ENCODE measurements at places on chromosomes 7 and 10.

DNA sequence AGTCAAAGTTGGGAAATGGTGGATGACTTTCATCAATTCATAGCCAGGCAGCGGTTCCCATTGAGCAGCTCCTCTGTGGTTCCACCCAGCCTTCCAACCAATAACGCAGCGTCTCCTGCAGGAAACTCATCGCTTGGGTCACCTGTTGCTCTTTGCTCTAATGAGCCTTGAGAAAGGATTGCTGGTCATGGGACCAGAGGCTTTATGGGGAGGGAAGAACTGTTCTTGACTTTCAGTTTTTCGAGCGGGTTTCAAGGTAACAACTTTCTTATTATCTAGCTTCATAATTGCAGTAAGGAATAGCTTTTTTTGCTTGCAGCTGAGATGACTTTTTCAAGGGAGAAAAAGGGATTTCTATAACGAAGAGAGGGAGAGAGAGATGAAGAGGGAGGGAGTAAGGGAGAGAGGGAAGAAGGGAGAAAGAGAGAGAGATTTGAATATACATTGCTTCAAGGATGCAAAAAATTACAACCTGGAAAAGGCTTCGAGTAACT is 405 bp upstream of the ENTPD1 start:
- no peak for DNase-seq

DNA sequence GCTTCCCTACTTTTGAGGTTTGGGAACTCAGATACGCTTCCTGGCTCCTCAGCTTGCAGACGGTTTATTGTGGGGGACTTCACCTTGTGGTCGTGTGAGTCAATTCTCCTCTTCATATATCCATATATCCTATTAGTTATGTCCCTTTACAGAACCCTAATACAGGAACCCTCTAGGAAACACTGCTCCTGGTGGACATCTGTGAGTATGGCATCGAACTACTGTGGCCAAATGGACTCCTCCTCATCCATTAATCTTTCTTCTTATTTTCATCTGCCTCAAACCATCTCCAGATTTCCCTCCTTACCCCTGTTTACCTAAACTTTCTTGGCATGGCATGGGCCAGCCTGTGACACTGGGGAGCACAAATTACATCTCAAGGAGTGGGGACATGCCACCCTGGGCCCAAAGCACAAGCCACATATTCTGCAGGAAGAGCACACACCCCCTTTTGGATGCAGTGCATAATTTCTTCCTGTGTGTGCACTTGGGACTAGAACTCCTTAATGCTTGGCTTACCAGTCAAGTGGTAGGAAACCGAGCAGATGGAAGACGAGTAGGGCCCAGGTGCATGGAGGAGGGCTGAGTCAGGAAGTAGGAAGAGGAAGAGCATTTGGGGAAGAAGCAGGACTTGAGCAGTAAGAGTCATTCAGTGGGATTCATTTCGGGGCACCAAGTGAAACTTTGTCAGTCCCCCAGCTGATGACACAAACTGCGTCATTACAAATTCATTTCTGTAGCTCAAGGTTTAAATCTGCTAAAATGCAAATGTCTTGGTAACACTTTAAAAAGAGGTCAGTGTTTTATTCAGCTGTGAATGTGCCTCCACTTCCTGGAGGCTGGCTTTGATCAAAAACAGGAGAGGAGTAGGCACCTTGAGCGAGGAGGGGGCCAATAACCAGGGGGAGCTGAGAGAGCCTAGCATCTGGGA is 80.8 kb upstream of the PLXNA4 start:
- peak; percentile 16 for DNase-seq

DNA sequence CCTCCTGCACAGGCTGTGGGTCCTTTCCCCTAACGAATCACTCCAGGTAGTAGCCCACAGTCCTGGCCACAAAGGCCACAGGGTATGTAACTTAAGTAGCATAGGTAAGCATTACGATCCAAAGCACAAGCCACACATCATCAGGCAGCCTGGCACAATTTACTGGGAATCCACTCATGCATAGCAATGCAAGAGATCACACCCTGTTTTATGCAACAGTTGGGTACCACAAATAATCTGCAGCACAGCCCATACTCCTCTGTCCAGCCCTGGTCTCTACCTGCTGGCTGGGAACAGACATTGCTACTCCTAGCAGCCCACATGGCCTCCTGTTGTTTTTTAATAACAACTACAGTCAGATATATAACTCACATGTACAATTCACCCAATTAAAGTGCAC is 34.3 kb downstream of the SRPK2 start:
- DNase-seq, result no peak

- DNase-seq, result peak; percentile 6
These were observed 151.3 kb upstream of the BMPER start for GRCh38 chr7:33753881-33754525.

DNA sequence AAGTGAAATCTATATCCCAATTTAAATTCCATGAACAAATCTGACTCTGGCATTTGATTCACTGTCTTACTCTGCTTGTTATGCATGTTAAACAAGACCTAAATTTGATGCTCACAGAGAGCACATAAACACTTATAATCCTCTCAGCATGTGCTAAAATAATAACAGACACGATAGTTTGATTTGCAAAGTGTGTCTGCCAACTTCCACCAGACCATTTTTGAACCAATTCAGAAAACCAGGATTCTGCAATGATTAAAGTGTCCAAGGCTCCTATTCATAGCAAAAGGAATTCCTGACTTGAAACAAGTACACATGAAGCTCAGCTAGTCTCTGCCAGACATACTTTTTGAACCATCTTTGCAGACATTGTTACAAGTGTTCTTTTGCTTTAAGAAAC is 11.2 kb downstream of the RBM20 start:
- no peak for DNase-seq

DNA sequence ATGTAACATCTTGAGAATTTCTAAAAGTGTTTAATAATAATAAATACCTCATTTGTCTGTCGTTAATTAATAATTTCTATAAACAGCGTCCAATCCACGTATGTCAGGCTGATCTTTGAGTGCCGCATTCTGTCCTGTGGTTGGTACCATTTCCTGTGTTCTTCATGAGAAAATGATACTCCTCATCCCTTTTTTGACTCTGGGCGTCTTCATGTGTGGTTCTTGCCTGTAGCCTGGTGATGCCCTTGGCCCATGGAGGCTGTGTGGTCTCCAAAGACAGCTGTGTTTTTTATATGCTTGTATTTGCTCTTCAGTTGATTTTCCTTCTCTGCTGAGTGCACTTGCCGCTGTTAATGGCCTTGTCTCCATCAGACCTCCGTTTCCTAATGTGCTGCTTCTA is 31.5 kb downstream of the GLRX3 start:
- DNase-seq, result no peak

DNA sequence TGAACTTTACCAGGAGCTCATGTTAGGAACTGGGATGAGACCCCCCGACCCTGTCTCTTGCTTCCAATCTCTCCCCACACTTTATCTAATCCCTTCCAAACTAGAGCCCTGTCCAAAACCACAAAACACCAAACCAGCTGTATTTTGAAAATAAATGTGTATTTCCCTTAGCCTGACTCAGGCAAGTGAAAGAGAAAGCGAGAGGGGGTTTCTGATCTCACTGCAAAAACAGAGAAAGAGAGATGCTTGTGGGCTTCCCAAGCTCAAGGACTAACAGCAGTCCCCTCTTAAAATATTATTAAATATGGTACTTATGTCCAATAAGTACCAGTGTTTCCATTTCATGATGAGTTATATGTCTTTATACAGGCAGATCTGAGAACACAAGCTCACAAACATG is 122.0 kb downstream of the AGMO start:
- no peak for DNase-seq

DNA sequence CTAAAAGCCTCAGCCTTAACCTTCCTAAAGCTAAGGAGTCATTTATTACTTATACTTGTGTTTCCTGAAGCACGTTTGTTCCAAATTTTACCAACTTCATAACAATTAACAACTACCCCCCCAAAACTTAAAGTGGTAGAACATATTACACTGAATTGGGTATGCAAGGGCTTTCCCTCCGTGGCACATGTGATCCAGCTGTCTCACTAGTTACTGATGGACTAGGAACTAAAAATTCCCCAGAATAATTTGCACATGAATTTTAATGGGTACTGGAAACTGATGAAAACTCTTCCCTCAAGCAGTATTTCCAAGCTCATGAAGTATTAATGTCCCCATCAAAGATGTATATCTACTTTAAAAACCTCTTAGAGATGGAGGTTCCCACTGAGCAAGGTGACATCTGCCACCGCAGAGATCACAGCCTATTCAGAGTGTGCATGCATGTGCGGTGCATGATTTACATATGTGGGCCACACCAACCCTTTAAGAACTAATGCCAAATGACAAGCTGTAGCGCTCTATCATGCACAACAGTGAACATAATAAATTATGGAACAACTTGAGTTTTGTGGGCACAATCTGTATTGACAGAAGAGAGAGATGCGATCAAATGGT is 139.9 kb upstream of the ADCY1 start:
- DNase-seq, result no peak

DNA sequence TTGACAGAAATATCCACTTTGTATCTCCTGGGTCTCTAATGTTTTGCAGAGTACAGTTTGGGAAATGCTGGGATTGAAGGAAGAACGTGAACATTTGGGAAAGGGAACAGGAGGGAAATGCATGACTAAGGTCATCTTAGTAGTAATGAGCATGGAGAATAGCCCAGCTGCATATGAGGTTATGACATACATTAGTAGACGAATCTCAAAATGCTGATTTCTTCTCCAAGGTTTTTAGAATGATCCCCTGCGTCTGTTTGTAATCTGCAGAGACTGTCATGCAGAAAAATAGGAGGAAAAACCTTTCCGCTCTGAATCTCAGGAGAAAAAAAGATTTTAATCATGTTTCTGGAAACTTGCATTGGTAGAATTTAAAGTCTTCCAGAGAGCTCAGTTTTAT is 133.6 kb downstream of the PPP1R9A start:
- no peak for DNase-seq

GRCh38 chr10:20986049-20986448 is 88.9 kb upstream of the NEBL start:
- no peak for DNase-seq

GRCh38 chr7:128323459-128324367 is 20.0 kb downstream of the RBM28 start:
- DNase-seq, result no peak

DNA sequence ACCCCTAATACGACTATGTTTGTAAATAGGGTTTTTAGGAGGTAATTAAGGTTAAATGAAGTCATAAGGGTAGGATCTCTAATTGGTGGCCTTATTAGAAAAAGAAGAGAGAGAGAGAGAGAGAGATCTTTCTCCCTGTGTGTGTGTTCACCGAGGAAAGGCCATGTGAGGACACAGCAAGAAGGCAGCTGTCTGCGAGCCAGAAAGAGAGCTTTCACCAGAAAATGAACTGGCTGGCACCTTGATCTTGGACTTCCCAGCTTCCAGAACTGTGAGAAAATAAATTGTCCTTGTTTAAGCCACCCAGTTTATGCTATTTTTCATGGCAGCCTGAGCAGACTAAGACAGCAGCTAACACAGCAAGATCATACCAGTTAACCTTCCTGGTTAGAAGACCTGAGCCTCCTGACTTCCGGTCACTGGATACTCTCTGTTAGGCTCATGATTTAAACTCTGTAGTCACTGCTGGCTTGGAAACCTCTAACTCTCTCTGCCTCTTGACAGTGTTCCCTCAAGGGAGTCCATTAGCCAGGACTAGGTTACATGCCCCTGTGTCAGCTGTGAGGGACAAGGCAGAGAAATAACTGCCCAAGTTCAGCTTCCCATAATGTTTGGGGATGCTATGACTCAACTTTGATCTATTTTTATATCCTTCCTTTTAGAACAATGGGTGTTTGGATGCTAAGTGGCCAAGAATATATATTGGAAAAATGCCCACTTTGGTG is 102.3 kb downstream of the DYNC1I1 start:
- DNase-seq, result no peak

DNA sequence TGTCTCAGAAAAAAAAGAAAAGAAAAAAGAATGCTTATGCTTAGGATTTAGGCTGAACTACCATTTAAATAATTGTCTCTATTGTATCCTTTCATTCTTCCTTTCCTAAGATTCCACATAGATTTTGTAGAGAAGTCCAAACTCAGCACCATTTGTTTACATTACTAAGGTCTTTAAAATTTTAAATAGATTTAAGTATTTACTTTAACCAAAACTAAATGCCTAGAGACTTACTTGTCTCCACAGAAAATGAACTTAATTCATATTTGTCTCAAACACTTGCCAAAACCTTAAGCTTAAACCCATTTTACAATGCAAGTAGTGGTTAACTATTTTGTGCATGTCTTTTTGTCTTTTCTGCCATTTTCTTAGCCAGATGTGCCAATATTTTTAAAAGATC is 54.1 kb upstream of the ABI1 start:
- no peak for DNase-seq

GRCh38 chr7:16068183-16068582 is 353.2 kb downstream of the CRPPA start:
- no peak for DNase-seq

DNA sequence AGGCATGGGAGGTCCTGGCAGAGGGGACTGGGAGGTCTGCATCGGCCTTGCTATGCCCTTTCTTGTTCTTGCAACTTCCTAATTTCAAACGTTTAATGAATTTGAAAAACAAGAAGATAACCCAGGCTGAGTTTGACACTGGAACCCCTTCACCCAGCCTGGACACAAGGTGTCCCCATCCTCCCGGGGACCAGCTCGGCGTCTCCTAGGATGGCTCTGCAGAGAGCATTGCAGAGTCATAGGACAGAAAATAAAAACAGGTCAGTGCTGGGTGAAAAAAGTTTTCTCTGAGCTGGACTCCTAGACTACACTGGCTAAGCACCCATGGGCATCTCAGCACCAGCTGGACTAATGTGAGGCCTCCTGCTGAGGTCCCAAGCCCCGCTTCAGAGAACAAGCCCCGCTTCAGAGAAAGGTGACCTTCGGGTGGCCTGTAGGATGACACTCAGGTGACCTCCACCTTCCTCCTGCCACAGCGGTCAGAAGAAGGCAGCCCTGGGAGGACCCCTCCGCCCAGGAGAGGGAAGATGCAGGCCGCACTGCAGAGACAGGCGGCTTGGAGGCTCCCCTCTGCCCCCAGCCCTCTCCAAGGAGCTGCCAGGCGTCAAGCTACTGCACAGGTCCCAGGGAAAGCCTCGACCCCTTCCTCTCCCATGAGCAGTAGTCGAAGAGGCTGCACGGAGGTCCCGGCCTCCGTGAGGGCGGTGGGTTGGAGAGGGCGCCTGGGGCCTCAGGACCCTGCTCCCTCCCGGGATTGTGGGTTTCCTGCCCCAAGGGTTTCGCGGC is 9.3 kb upstream of the UNCX start:
- no peak for DNase-seq

Measured in NCI-H1105 treated with DMSO at 0.1 percent for 48 hours (cell line).